ENCODE measurements at places on chromosomes 4 and X.
A peak's percentile ranks its signal among the peaks of the same experiment; 100 is the strongest.

- peak; percentile 87 for DNase-seq
Observed at GRCh38 chr4:76147454-76148141, 599 bp downstream of the NUP54 start.

DNA sequence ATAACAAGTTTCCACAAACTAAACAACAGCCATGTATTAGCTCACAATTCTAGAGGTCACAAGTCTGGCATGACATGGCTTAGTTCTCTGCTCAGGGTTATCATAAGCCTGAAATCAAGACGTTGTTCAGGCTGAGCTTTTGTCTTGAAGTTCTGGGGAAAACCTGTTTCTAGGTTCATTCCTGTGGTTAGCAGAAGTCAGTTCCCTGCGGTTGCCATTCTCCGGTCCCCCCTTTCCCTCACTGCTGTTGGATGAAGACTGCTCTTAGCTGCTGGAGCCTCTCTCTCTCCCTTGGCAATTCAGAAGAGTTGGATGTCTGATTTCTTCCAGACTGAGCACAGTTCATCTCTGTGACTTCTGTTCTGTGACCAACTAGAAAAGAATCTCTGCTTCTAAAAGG, 962.6 kb downstream of the PCDH7 start:
- no peak for DNase-seq

- DNase-seq = peak; percentile 70
Observed at GRCh38 chr4:147731580-147732517, at the start of gene ARHGAP10. Gene ARHGAP10 (plus strand): TSS chr4:147732088. CDS start chr4:147732302, 214 bp downstream.

- DNase-seq = peak; percentile 45
Observed at GRCh38 chr4:113355550-113356371, 306.3 kb downstream of the ANK2 start.

- no peak for DNase-seq
Observed at GRCh38 chrX:156008915-156009314, 11.4 kb downstream of the IL9R start.

DNA sequence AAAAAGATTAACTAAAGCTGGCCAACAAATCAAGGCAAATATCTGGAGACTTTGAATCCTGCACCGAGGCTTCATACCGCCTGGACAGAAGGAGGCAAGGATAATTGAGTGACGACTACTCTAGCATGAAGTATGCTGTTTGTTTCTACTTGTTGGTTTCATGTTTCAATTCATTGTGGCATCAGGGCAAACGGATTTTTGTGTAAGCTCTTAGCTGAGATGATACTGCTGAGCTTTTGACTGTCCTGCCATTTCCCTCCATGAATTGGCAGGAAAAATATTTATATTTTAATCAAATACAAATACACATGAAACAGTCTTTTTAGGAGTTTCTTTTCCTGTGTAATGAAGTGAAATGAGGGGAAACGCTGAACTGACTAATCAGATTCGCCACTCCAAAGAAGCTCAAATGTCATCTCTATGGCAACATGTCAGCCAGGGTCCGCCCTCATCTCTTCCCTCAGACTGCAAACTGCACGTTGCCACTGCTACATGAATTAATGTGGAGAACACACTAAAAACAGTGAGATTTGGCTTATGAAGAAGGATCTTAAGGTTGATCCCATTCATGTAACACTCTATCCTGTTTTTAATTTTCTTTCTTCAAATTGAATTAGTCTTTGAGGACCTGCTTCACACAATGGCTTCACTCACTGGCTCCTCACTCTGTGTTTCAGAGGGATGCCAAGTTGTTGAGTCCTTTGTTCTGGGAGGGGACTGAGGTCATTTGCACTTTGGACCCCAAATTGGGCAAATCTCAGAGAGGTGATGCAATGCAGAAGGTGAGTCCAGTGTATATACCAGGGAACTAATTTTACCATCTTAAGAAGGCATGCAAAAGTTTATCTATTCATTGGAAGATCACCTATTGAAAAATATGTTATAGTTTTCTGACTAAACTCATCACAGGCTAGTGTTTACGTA, 149.6 kb upstream of the MID1 start:
- no peak for DNase-seq

DNA sequence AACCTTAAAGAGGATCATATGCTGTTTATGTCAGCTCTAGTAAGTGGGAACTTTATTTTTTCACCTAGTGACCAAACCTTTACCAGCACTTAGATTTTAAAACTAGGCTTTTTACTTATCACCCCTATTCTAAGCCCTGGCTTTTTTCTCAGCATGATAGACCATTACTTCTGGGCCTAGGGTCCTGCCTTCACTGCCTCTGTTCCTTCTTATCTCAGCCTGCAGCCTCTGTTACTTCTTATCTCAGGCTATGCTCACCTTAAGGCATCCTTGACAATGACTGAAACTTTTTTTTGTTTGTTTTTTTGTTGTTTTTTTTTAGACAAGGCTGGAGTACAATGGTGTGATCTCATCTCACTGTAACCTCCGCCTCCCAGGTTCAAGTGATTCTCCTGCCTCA, 59.6 kb downstream of the TMEM154 start:
- no peak for DNase-seq

- DNase-seq = no peak
Observed at GRCh38 chr4:31905363-31905762, 1185.2 kb downstream of the PCDH7 start.

- no peak for DNase-seq
Observed at GRCh38 chrX:13432414-13433297, 112.8 kb upstream of the ATXN3L start.

- DNase-seq = no peak
Observed at GRCh38 chrX:135520022-135520552, 373 bp upstream of the INTS6L start.

- no peak for DNase-seq
Observed at GRCh38 chrX:17588303-17588702, 149.0 kb upstream of the SCML1 start.
